ENCODE measurements at places on chromosomes 5 and 9.

GRCh38 chr9:117555964-117556629 is 141.2 kb upstream of the ASTN2 start:
- peak; percentile 19 for DNase-seq

DNA sequence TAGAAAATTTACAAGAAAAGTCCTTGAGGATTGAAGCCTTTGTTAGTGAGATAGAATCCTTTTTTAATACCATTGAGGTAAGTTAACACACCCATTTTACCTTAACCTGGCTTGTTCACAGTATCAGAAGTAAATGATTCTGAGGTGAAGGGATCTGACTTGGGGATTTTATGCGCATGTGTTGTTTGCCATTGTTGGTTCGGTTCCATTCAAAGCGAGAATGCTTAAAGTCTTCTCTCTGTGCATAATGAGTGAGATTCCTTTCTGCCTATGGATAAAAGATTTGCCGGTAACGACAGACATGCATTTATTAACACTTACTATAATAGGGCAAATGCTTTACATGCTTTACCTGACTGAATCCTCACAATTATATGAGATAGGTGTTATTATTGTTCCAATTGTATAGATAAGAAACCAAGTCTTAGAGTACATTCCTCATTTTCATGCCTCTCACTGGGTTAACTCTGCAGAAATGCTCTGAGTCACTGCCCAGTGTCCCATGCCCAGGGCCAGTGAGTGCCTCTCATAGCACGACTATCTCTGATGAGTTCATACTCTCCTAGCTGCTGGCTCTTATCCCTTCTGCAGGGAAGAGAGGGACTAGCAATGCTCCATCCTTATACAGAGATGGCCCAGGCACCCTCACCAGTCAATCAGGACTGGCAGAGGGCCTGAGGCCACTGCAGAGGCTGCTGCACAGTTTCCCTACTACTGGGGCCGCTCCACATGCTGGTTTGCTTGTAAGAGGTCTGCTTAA is 54.4 kb downstream of the CMYA5 start:
- no peak for DNase-seq

GRCh38 chr5:73983644-73984043 is 357.6 kb downstream of the ARHGEF28 start:
- no peak for DNase-seq

DNA sequence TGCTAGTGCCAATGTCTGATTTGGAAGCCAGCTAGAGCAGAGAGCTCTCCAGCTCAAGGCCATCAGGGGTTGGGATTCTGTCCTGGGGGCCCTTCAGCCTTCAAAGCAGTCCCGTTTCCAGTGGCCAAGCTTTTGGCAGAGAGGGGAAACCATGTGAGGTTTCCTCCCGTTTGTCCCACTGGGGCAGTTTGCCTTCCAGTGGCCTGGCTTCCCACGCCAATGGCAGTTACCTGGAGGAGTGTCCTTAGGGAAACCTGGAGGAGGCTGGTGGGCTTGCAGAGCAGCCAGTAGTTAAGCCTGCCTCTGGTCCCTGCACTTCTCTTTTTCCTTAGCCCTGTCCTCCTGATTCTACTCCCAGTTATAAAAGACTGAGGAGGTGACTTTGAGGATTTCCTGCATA is 37.7 kb downstream of the FGD3 start:
- no peak for DNase-seq

DNA sequence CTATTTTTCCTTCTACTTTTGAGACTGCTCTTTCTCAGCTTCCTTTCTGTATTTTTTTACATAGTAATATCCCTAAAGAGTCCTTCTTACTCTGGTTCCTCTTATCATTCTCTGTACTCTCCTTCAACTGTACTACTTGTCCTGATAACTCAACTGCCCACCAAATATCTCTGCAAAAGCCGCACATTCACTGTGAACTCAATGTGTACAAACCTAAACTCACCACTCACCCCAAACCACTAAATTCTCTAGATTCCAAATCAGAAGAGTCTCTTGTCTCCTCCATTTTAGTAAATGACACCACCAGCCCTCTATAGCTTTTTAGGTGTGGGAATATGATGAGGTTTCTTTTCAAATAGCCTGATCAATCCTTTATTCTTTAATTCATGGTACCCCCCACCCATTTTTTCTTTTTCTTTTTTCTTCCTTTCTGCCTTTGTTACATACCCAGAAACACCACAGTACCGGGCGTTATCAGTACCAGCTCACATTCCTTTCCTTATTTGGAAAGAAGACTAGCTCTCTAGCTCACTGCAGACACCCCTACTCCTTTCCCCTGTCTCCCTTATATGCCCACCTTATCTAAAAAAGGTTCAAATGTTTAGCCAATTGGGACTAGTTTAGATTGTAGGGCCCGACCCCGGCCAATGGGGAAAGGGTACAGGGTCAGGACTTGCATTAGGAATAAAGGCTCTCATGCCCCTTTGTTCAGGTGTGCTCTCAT is 63.1 kb upstream of the RANBP6 start:
- DNase-seq: no peak

DNA sequence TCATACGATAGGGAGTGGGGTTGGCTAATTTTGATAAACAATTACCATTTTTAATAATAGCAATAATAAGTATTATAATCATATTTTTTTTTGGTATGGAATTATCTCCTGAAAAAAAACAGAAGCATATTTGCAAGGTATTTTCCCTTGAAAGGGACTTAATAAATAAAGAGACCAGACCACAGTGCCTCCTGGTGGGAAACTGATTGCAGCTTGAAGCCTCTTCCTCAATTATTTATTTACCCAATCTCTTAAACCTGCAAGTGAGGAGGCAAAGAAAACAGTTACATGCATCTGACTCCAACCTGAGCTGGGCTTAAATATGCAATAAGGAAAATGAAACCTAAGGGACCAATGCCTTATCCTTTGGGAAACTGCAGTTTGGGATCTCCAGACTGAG is 388.1 kb upstream of the ACO1 start:
- DNase-seq: no peak

DNA sequence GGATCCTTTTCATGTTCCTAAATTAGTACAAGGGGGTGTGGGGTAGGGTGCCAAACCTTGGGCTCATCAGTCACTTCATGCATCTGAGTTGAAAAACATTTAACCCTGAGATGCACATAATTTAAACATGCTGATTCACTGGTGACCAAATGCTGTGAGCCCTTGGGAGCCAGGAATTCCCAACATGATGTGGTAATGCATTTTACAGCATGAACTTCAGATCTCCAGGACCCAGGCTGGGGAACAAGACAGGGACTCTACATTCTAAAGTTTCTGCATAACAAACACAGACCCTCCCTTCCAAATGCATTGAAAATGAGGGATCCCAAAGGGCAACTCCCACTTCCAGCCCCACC is 322.2 kb downstream of the NDUFS4 start:
- DNase-seq: no peak

DNA sequence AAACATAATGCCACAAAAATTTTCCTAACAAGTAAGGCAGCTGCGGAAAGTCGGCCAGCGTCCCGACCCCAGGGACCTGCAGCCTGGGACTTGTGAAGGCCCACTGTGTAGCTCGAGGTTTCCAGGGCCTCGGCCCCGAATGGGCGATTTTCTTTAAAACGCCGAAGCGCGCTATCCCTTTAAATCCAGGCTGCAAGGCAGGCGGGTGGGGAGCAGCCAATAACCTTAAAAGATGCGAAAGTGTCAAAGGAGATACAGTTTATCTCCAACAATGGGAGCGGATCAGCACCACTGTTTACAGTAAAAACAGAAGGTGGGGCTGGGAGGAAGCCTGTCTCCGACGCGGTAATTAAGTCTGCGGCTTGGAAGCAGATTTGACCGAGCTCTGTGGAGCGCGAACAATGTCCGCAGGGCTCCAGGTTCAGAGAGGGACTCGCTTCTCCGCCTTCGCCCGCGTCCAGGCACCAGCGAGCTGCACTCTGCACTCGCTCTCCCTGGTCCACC is 1.7 kb upstream of the ZSWIM6 start:
- no peak for DNase-seq
